ENCODE measurements at places on chromosomes 2 and 18.

DNA sequence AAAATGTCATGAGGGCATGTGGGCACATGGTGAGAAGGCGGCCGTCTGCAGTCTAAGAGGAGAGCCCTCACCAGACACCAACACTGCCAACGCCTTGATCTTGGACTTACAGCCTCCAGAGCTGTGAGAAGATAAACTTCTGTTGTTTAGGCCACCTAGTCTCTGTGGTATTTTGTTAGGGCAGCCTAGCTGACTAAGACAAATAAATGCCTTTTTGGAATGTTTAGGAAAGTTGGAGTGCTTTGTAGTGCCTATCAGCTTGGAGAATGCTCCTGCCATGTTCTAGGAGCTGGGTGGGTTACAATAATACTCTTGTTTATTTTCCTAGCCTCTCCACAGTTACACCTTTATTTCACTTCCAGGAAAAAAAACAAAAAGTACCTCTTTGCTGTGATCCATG lies 92.0 kb downstream of the SPP2 start:
- no peak for DNase-seq

DNA sequence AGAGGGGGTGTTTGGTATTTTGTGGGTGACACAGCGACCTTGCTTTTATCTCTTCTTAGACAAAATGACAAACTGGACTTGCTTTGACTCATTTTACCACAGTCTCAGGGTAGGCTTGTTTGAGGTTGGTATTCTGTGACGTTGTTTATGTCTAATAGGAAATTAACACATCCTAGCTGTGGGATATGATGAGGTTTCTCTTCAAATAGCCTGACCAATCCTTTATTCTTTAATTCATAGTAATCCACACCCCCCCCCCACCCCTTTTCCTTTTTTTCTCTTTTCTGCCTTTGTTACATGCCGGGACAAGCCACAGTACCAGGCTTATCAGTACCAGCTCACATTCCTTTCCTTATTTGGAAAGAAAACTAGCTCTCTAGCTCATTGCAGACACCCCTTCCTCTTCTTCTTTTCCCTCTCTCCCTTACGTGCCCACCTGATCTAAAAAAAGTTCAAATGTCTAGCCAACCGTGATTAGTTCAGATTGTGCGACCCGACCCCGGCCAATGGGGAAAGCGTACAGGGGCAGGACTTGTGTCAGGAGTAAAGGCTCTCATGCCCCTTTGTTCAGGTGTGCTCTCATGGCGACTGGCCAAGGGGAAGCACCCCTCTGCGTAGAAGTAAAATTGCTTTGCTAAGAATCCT lies 52.2 kb upstream of the PTPRM start:
- no peak for DNase-seq

GRCh38 chr2:158578703-158579330 lies 122.1 kb downstream of the PKP4 start:
- no peak for DNase-seq

- DNase-seq = no peak
These were observed 338.3 kb downstream of the ALK start for GRCh38 chr2:29583104-29583503.

GRCh38 chr18:11089931-11090715 lies 59.2 kb downstream of the PIEZO2 start:
- no peak for DNase-seq

GRCh38 chr2:144285324-144285723 lies 234.6 kb downstream of the ZEB2 start:
- DNase-seq = no peak

All from activated CD8-positive, alpha-beta memory T cell treated with anti-CD3 and anti-CD28 coated beads for 1 hour (primary cell).